Ecto neural progenitor cell (in vitro differentiated cells): ENCODE measurements at places on chromosomes 5 and 9.

GRCh38 chr9:15377625-15378540, 44.8 kb upstream of the SNAPC3 start:
- DNase-seq: no peak

DNA sequence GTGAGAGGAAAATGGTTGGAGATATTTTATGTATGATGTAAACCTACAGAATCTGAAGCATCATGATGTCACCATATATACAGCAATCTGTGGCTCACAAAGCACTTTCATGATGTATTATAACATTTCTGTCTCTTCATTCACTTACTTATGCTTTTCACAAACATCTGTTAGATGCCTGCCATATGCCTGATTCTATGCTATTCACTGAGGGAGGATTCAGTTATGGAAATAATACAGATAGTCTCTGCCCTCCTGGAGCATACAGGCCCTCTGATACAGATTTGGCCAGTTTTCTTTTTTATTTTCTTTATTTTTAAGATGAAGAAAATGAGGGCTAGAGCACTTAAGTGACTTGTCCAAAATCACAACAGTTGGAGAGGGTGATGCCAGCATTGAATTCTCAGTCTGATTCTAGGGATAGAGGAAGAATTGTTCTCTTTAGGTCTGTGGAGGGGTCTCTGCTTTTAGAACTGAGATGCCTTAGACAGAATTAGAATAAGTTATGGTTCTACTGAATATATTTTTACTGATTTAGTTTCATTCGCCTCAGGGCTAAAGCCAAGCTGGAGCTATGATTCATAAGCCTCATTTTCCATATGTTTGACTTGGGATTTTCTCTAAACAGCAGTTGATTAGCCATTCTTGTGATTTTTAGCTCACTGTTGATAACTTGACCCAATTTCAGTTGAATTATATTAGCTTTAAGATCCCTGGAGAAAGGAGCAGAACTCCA, 636.4 kb downstream of the PRELID2 start:
- DNase-seq: no peak

- DNase-seq: no peak
These were observed 8.7 kb downstream of the STK10 start for GRCh38 chr5:172178991-172179989.

- no peak for DNase-seq
These were observed 8.1 kb downstream of the EPB41L4B start for GRCh38 chr9:109312783-109313182.

- no peak for DNase-seq
These were observed 385.2 kb downstream of the FAM170A start for GRCh38 chr5:120014535-120014934.

- no peak for DNase-seq
These were observed 1.5 kb upstream of the TGFBI start for GRCh38 chr5:136027311-136027710.
